ENCODE measurements at places on chromosomes 11 and 22.

GRCh38 chr11:92236856-92237255, 12.2 kb downstream of the FAT3 start:
- DNase-seq, result no peak

- DNase-seq, result no peak
Measured at GRCh38 chr11:78961937-78962701, 387.5 kb upstream of the NARS2 start.

DNA sequence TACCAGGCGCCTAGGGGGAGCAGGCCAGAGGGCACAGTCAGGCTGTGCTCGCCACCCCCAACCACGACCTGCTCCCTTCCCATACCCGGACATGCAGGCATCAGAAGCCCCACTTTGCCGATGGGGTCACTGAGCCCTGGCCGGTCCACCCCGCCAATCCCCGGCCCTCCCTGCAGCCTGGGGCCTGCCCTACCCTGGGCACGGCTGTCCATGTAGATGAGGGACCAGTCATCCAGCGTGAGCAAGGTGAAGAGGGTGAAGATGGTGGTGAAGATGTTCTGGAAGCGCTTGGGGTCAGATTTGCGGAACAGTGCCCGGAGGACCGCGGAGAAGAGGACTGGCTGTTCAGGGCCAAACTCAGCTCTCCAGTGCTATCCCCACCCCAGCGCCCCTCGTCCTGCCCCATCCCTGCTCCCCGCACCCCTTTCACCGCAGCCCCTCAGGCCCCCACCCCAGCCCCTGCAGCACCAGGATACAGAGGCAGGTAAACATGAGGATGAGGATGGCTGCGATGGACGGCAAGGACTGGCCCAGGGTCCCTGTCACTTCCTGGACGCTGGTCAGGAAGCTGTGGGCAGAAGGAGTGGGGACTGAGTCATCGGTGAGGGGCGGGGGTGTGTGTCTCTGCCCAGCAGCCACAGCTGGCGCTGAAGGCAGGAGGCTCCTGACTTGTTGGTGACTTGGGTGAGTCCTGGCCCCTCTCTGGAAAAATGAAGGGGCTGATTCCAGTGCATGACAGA, 5.5 kb downstream of the CATSPER1 start:
- DNase-seq, result no peak

DNA sequence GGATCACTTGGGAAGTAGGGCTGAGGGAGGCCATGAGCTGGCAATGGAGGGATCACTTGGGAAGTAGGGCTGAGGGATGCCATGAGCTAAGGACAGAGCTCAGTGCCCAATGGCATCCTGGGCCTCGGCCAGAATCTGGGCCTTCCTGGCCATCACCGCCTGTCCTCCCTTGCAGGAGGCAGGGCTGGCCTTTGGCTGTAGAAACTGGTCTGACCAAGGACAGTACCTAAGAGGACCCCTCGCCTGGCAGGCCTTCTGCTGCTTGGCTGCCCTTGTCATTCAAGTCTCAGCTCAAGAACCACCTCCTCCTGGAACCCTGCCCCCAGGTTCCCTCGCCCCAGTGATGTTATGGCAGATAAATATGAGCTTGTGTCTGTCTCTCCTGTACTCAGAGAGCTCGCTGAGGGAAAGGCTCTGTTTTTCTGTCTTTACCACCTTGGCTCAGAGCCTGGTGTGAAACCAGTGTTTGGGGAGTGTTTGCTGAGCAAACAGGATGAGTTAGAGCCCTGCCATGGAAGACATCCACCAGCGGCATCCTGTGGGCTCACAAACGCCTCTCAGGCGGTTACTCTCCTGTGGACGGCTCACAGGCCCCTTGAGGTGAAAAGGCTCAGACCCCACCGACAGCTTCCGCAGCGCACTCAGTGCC, 19.3 kb upstream of the RASL10A start:
- DNase-seq, result no peak

- no peak for DNase-seq
Measured at GRCh38 chr11:726278-727220, 20.5 kb downstream of the EPS8L2 start.

GRCh38 chr11:65915821-65916251, 3.0 kb downstream of the C11orf68 start:
- peak; percentile 74 for DNase-seq

DNA sequence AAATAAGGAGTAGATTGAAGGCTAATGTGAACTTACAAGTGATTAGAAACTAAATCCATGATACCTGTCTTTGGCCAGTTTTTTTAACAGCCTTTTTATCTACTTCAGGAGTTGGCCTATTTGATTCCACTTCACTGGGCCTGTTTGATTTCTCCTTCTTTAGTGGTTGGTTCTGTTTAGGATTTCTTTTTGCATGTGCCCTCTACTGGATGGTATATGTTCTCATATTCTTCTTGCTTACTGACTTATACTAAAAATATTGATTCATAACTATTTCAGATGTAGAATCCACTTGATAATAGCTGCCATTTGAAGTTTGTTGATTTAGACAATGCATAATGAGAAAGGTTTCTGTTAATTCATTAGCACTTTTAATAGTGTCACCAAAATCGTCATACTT, 53.9 kb downstream of the USP47 start:
- no peak for DNase-seq

GRCh38 chr11:112366777-112367176, 106.1 kb upstream of the PLET1 start:
- no peak for DNase-seq

GRCh38 chr11:35359321-35360054, 59.9 kb downstream of the SLC1A2 start:
- DNase-seq, result no peak

DNA sequence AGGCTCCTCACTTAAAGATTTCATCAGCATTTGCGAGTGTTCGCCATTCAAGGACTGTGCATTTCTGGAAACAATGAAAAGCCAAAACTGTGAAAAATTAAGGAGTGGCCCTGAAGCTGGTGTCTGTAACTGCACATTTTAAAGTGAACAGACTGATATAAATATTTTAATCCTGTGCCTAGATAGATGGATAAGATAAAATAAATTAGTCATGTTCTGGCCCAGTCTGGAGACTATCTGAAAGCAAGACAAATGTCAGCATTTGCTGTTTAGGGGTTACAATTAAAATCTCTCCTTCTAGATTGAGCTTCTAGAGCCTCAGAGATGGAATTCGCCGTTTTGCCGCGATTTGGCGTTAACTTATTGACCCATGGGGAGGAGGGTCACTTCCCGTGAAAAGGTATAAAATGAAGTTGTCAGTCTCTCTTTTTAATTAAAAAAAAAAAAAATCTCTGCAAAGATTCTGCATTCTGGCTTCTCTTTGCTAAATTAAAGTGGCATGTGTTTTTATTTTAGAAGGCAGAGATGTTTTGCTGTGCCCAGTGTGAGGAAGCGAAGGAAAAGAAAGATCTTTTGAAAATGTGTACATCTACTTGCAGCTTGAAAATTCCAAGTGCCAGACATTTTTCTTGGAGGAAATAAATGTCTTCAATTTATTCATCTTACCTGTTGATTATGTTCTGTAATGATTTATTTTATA, 79.7 kb upstream of the WNT7B start:
- DNase-seq, result no peak

GRCh38 chr22:45451972-45452371, 38.5 kb downstream of the RIBC2 start:
- no peak for DNase-seq

GRCh38 chr11:12744826-12745502, 70.7 kb downstream of the TEAD1 start:
- no peak for DNase-seq

GRCh38 chr11:45078236-45079074, 68.0 kb upstream of the PRDM11 start:
- no peak for DNase-seq

DNA sequence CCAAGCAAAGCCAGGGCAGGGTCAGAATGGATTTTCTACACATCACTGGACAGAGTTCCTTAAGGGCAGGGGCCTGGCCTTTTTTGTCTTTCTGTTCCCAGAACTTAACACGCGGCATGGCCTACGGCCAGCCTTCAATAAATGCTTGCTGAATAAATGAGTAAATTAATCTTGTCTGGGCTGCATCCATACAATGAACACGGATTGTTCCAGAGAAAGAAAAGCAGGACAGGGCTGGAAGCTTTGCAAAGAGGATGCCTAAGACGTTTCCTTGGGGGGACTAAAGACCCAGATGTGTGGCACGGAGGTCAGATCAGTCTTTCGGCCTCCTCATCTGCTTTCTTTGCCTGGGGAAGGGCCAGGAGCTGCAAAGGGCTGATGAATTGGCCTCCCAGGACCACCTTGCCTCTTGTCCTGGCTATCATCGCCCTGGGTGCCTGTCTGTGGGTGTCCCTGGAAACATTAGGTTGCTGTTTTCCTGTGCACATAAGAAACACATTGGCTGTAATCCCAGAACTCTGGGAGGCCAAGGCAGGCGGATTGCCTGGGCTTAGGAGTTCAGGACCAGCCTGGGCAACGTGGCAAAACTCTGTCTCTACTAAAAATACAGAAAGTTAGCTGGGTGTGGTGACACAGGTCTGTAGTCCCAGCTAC, 20.8 kb upstream of the RFPL3 start:
- no peak for DNase-seq

DNA sequence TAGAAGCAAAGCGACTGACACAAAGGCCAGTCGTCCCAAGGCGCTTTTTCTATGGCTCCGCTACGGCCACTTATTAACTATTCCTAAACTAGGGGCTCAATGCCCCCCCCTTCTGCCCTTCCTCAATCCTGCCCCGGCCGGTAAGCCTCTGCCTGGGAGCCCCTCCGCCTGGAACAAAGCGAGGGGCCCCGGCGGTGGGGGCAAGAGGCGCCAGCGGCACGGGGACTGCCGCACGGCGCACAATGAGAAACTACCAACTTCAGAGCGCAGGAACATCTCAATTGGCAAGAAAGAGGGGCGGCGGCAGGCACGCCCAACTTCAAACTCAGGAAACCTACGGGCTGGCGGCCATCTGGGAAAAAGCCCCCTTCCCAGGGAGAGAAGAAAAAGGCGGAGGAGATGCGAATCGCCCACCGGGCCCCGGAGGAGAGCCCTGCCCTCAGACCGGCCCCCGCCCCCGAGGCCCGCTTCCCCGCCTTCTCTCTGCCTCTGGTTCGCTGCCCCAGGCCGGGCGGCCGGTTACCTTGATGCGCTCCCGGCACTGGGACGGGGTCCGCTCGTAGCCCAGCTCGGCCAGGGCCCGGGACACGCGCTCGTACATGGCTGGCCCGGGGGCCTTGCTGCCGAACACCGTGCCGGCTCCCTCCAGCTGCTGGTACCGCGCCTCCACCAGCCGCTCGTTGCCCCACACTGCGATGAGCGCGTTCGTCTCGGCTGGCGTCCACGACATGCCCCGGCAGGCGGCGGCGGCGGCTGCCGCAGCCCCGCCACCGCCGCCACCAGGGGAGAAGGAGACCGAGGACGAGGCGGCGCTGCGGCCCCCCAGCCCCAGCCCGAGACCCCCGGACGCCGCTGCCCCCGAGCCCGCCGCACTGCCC, 619 bp downstream of the MSANTD2 start:
- DNase-seq, result no peak

DNA sequence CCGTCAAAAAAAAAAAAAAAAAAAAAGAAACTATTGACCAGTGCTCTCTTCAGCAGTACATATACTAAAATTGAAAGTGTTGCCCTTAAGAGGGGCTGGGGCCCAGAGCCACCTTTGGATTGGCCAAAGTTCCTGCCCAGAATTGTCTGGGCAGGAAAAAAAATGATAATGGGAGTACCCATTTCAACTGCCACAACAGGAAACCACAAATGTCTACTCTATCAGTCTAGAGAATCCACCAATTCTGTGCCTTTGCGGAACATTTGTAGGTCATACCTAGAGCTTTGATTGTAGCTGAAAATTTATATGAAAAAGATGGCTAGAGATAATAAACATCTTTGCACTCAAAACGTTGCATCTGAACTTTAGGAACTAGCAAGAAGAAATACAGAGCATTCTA, 69.4 kb downstream of the FAM76B start:
- DNase-seq, result no peak

DNA sequence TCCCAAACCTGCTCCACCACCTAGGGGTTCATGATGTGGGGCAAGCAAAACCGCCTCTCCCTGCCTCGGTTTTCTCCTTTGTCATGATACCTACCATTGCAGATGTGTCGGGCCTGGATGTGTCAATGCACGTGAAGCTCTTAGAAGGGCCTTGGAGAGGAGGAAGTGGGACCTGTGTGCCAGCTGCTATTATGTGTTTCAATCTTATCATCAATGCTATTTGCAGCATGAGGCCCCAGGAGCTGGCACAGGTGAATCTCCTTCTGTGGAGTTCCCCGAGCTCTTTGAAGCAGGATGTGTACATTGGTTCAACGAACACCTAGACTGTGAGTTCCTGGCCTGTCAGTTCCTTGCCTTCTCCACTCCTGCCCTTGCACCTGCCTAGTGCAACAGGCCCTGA, 331.6 kb downstream of the CTTN start:
- no peak for DNase-seq

DNA sequence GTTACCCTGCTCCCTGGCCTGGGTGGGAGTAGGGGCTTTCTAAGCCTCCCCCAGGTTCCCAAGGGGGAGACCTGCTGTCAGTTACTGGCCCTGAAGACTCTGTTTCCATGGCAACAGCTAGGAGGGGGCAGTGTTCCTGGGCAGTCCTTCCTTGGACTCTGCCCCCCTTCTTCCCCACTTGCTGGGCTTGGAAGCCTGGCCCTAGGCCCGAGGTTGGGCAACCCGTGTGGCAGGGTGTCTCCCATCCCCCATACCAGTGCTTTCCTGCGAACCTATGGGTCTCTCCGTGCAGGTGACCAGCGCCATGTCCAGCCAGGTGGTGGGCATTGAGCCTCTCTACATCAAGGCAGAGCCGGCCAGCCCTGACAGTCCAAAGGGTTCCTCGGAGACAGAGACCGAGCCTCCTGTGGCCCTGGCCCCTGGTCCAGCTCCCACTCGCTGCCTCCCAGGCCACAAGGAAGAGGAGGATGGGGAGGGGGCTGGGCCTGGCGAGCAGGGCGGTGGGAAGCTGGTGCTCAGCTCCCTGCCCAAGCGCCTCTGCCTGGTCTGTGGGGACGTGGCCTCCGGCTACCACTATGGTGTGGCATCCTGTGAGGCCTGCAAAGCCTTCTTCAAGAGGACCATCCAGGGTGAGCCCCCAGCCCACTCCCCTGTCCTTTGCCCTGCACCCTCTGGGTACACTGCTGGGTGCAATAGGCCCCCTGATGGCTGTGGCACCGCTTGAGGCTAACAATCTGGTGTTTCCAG, 1.7 kb downstream of the ESRRA start:
- no peak for DNase-seq

GRCh38 chr11:96259134-96259830, 83.7 kb downstream of the MAML2 start:
- no peak for DNase-seq

DNA sequence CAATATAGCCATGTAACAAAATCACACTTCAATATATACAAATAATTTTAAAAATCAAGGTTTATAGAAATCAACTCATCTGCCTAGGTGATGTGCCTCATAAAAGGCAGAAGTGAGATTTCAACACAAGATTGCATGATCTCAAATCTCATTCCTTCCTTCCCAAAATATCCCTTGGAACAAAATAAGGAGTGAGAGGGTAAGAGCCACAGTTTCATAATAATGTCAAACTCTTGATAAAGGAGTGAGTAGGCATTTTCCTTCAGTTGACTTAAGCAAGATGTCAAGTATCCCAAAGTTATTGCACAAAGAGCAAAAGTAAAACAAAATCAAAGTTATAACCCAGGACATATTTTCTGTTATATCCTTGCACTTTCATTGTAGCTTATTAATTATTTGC, 81.3 kb downstream of the C22orf31 start:
- DNase-seq, result no peak

GRCh38 chr11:122189229-122189628, 73.2 kb upstream of the BLID start:
- no peak for DNase-seq

All from hematopoietic multipotent progenitor cell treated with erythropoietin and hydrocortisone succinate and interleukin-3 and kit ligand, for 17 days (in vitro differentiated cells).